ENCODE measurements at places on chromosomes 2 and 18. TPM values are rescaled to one million over a fixed set of nuclear protein-coding genes. Genes with fewer than 3 reads are reported as not detected.

DNA sequence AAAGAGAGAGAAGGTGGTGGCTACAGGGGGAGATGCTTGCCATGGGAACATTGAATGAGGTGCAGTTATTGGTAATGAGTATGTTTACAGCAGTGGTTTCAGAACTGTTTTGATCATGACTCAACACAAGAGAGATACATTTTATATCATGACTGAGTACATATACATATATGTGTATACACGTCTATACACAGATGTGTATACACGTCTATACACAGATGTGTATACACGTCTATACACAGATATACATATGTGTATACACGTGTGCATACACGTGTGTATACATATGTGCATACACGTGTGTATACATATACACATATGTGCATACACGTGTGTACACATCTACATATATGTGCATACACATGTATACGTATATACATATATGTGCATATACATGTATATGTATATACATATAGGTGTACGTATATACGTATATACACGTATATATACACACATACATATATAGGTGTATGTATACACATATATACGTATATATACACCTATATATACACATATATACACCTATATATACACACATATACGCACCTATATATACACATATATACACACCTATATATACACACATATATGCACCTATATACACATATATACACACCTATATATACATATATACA is 518.5 kb downstream of the TSN start:
- no peak for DNase-seq

DNA sequence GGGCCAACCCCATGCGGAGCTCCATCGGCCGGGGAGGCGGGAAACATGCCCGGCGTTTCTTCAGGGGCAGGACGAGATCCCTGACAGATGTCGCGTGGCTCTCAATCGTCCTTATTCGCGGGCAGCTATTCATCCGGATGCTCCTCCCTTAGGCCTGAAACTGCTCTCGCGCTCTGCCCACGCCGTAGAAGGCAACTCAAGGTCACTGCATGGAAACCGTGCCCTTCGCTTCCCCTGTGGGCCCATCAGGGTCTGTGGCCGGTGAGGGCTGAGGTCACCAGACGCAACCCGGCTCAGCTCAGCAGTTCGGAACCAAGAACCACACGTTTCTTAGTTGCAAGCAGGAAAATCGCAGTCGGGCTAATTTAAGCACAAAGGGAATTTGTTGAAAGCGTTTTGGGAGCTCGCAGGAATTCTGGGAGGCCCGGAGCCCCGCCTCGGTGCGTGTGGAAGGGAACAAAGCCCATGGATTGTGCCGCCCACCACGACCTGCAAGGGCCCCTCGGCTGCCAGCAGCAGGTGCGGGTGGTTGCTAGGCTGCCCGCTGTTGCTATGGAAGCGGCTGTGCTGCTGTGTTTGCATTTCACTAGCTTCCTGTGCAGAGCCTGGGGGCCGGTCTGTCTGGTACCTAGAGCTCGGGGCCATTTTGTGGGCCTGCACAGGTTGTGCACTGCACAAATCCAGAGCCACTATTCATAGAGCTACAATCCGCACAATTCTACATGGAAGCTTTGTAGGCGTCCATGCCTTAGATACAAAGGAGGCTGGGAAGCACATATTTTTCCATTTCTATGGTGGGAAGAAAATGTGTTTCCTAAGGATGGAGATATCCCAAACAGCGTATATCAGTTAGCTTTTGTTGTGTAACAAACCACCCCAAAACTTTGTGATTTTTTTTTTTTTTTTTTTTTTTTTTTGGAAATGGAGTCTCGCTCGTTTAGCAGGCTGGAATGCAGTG is 6.0 kb upstream of the ALLC start:
- peak; percentile 53 for DNase-seq

DNA sequence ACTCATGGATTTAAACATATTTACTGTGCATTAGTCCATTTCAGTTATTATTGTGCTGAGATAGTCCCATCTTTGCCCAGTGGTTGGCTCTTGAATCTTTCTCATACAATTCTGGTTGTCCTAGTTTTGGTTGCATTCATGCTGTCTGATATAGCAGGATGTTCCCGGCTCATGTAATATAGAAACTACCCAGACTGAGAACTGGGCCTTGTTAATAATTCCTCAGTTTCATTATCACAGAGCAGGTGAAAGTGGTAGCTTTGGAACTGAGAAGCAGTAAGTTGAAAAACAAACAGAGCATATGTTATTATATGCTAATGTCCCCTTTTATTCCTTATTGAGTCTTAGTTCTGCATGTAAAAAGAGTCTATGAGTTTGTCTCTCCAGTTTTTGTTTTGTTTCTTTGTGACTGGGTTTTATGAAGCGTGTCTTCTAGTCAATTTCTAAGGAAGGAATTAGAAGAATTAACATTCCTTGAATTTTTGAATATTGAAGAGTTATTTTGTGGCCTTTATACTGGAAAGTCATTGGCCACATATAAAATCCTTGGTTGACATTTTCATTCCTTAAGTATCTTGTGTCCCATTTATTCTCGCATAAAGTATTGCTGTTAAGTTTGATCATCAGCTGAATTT is 43.3 kb downstream of the EIF5B start:
- DNase-seq, result no peak

DNA sequence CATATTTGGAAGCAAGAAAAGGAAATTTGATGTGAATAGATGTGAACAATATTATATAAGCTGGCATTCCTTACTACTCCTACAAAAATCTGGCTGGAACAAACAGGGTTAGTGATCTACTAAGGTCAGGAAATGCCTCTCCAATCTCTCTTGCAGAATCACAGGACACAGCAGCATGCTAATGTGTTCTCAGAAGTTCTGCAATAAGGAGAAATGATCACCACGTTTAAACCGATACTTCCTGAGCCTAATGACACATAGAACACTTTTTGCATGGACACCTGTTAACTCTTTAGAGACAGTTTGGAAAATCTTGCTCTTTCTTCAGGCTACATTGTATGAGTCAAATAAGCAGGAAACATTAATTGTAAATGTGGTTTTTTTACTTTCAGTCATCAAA is 89.6 kb upstream of the MAP3K20 start:
- DNase-seq, result no peak

DNA sequence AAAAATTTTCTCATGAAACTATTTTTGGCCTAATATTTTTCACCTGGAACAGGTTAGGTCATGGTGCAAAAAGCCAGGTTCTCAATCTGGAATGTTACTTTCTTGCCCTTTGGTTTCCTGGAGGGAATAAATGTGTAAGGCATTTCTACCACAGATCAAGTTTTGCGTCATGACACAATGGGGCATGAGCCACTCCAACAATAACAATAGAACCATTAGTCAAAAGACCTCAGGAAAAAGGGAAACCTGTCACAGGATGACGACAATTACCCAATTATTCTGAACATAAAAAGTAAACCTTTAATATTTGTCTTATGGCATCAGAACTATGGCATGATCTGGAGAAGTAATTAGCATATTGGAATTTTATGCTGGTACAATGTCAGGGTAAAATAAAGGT is 88.2 kb upstream of the HNRNPA3 start:
- DNase-seq, result no peak

DNA sequence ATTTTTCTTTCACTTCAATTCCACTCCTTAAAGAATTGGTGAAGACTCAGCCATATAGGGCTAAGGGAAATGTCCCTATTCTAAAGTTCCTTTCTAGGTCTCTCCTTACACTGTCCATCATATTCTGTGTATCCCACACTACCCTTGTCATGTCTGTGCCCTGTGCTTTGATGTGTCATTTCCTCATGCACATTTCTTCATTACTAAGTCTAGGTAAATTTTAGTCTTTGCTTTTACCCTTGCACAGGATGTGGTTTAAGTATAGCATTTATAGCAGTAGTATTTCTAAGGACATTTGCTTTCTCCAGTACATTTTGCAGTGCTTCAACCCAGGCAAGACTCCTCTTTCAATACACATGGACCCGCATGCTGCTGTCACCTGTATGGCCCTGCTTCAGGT is 221.5 kb upstream of the ACVR2A start:
- peak; percentile 8 for DNase-seq

GRCh38 chr2:38535744-38536506 is 66.8 kb downstream of the HNRNPLL start:
- DNase-seq, result peak; percentile 60

GRCh38 chr18:7488571-7488970 is 78.5 kb upstream of the PTPRM start:
- no peak for DNase-seq

- peak; percentile 85 for DNase-seq
Observed at GRCh38 chr2:47070920-47071824, 83.9 kb downstream of the STPG4 start.

DNA sequence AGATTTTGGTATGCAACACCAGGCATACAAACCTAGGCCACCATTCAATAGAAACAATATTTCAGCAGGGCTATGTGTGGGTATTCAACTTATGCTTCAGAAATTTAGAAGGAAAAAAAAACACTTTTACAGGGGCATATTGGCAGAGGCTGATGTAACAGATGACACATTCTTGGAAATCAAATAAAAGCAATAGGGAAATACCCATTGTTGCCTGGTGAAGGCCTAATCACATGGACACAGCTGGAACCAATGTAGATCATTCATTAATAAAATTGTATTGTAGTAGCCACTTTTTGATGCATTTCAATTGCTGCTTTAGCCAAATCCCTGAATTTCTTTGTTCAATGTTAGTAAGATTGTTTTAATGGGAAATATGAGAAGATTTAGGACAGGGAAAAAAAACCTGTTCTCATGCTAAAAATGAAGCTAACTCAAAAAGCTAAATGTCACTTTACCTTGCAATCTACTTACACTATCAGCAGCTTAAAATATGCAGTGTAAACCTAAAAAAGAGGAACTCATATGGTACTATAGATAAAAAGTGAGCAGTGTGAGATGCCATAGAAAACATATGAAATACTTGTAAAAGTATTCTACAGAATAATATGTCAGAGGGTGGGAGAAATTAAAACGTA is 289.4 kb downstream of the ZEB2 start:
- no peak for DNase-seq

GRCh38 chr2:135162377-135162776 is 110.3 kb downstream of the RAB3GAP1 start:
- DNase-seq, result no peak

DNA sequence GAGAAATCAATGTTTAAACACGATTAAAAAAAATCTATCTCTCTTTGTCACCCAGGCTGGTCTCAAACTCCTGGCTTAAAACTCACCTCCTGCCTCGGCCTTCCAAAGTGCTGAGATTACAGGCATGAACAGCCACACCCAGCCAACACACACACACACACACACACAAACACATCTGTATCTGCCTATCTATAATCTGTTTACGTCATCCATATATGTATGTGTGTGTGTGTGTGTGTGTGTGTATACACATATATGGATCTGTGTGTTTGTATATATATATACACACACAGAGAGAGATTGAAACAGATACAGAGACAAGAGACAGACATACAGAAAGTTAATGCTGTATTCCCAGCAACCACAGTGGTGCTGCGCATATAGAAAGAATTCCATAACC is 497.1 kb downstream of the DSC3 start:
- DNase-seq, result no peak

DNA sequence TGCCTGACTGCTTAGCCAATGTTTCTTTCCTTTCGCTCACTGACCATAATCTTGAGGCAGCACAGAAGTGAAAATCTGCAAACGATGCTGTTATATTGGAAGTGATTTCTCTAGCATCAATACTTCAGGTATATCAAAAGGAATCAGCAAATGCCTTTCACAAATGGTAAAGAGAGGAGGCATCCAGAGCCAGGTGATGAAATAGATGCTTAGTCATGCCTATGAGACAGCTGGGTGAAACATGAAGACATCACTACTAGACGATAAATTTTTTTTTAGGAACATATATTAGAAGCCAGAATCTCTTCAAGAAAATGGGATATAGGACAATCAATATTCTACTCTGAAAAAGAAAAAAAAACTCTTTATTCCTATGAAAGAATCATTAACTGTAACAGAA is 249.2 kb upstream of the SLC39A10 start:
- peak; percentile 37 for DNase-seq

GRCh38 chr18:44464398-44465180 is 216.1 kb upstream of the SETBP1 start:
- peak; percentile 81 for DNase-seq

PLCD4 gene
- 10.7 TPM for total RNA-seq

TDRD15 gene
- total RNA-seq, result not detected

BMP10 gene
- not detected for total RNA-seq

NRBP1 gene
- total RNA-seq, result 77.5 TPM

RSAD2 gene
- total RNA-seq, result 1.7 TPM

ASPRV1 gene
- 0.33 TPM for total RNA-seq

CD302 gene
- 9.4 TPM for total RNA-seq

KCNJ13 gene
- not detected for total RNA-seq

INPP5D gene
- total RNA-seq, result 0.51 TPM

SETBP1 gene
- 4.9 TPM for total RNA-seq

GALR1 gene
- total RNA-seq, result not detected

Measured in fibroblast of lung (primary cell).